Fibroblast of villous mesenchyme (primary cell): ENCODE measurements at places on chromosomes 3 and 15.

GRCh38 chr3:182000447-182000846, 288.7 kb downstream of the SOX2 start:
- DNase-seq, result no peak

DNA sequence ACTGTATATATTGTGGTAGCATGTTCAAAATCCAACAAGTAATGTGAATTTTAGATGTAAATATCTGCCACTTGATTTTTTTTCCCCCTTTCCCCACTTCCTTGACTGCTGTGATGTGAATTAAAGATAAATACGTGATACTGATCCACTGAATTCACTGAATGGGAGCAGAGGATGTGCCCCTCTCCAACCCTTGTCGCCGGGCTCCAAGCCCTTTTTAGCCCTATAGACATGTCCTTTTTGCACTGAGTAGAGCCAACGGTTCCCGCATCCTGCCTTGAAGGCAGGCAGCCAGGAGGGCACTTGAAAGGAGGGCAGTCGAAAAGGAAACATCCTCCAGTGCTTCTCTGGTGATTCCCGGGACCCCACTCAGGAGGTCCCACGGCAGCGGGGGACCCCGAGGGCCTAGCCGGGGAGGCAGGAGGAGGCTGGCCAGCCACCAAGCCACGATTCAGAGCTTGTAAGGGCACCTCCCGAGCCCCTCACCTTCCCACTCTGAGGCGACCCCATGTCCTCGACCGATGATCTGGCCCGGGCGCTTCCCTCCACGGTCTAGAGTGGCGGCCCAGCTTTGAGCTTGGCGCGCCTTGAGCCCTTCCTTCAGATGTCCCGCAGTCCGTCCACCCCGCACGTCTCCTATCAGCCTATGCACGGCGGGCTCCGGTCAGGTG, 901 bp upstream of the MANF start:
- DNase-seq, result peak; percentile 12

- DNase-seq, result peak; percentile 88
Measured at GRCh38 chr3:149407898-149408297, 30.4 kb upstream of the TM4SF1 start.

- DNase-seq, result no peak
Measured at GRCh38 chr3:156910022-156910421, 83.9 kb downstream of the LEKR1 start.

DNA sequence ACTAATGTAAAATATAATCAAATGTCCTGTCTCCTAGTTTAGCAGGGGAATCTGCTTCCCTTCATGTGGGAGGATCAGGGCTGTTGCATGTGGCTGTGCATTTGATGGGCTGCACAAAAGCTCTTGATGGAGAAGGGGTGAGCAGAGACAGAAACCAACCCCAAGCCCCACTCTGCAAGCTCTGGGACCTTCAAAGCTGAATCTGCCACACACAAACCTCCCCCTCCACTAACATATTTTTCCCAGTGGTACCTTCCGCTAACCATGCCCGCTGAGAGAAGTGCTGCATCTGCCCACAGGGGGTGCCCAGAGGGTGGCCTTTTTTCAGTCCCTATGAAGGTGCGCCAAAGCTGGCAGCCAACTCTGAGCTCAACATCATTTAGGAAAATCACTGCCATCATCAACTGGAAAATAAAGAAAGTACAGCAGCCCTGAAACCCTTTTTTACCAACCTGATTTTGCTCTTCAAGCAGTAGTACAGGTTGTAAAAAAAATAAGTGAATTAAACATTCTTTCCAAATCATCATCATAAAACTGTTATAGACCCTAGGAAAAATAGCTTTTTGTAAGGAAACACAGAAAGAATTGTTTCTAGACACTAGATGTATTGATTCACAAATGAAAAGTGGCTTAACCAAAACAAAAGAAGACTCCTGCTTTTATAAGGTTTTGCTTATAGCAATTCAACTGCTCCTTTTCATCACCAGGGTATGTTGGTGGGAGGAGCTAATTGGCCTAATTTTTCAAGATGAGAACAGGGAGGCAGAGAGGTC, 97.0 kb downstream of the HHLA2 start:
- DNase-seq, result no peak

DNA sequence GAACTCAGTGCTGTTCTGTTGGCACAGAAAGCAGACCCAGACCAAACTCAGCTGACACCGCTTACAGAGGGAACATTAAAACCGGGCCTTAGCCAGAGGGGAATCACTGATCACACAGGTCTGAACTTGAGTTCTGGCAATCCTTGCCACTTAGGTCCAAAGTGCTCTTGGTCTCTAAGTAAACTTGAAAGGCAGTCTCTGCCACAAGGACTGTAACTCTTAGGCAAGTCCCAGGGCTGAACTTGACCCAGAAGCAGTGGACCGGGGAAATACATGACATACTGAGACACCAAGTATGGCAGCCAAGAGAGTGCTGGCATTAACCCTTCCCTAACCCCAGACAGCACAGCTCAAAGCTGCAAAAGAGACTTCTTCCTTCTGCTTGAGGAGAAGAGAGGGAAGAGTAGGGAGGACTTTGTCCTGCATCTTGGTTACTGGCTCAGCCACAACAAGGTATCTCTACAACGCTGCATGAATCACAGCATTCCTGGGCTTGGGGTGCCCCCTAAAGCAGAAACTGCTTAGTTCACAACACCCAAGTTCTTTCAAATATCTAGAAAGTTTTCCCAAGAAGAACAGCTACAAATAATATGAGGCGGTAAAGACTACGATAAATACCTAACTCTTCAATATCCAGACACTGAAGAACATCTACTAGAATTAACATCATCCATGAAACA, 32.5 kb downstream of the NAALADL2 start:
- peak; percentile 4 for DNase-seq

GRCh38 chr3:119630128-119630879, 30.1 kb downstream of the POPDC2 start:
- peak; percentile 75 for DNase-seq

DNA sequence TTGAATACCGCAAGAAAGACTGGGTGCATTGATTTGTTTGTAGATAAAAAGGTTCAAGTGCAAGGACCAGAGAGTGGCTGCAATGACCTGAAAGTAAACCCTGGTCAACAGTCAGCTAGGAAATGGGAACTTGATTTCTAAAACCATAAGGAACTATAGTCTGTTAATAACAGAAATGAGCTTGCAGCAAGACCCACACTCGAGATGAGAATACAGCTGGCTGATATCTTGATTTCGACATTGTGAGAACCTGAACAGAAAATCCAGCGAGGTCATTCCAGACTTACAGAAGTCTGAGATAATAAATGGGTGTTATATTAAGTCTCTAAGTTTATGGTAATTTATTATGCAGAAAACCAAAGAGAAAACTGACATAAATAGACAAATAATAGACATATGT, 177.3 kb downstream of the NFKBIZ start:
- peak; percentile 55 for DNase-seq

DNA sequence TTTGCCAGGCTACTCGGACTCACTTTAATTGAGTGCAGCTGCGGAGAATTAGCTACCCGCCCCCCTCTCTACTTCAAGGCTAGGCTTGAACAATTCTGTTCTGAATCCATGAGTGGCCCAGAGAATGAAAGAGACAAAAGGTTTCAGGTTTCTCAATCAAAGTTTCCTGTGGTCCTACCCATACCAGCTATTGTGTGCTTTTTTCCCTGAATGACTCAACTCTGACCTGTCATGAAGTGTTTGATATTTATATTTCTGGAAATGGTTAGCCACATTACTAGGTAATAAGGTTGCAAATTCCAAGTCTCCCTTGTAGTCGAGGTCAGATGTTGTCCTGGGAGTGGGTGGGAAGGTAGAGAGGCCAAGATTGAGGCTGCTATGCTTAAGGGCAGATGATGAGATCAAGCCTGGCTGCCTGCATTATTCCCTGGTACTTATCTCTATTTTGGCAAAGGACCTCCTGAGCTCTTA, 392.7 kb upstream of the TBL1XR1 start:
- peak; percentile 35 for DNase-seq

GRCh38 chr3:46965151-46965550, 11.4 kb downstream of the CCDC12 start:
- no peak for DNase-seq

- DNase-seq, result no peak
Measured at GRCh38 chr3:114081037-114081436, 24.5 kb downstream of the QTRT2 start.

- DNase-seq, result no peak
Measured at GRCh38 chr3:34419801-34420200, 621.4 kb downstream of the PDCD6IP start.

- no peak for DNase-seq
Measured at GRCh38 chr15:100734586-100734985, 132.2 kb downstream of the ASB7 start.

DNA sequence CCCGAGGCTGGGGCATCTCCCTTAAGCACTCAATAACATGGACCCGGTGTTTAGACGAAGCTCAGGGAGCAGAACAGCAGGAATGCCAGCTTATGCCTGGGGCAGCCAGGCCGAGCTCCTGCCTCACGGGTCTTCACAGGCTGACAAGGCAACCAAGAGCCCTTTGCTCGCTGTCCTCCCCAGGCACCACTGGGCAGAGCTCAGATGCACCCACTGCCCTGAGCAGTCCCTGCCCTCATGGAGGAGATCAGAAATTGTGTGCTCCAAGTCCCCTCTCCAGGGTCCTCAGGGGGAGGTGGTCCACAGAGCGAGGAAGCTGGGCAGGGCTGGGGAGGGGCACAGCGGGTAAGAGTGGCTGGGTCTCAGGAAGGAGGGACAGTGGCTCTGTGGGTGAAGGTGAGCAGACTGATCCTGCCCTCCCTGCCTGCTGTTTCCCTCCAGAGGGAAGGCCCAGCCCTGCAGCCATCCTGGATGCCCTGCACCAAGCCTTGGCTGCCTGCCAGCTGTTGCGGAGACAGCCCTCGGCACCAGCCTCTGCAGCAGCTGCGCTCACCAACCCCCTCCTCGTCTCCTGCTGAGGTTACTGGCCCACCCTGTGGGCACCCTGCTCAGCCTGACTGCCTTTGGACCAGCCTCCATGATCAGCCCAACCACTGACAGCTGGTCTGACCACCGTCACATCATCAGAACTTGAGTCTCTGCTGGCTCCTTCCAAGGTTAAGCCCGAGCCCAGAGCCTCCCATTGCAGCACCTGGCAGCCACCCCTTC, 21.1 kb upstream of the GP9 start:
- no peak for DNase-seq

- DNase-seq, result peak; percentile 88
Measured at GRCh38 chr3:187913617-187914033, 168.4 kb upstream of the BCL6 start.

DNA sequence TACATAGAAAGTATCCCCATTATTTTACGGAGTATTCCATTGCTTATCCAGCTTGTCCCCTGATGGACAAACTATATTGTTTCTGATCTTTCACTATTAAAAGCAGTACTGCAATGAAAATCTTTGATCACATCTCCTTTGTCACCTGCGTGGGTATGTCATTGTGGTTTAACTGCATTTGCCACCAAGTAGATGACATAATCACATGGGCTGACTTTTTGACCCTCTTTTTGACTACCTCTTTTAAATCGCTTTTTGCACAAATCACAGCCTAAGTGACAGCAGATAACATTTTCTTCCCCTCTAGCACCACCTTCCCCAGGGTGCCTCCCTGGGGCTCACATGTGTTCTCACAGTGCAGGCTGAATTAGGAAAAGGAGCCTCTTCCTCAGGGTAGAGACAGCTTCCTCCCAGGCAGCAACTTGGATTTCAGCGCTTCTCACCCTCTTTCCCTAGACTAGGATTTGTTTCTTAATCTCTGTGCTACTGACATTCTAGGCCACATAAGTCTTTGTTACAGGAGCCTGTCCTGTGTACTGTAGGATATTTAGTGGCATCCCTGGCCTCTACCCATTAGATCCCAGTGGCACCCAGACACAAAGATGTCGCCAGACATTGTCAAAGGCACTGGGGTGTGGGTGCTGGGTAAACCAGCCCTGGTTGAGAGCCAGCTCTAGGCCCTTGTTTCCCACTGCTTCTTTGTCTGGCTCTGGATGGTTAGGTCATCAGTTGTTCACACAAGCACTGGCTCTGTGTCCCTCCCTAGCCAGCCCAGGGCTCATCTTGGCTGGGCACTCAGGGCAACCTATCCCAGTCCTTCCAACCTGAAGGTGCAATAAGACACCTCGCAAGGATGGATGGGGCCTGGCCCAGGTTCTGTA, 1.3 kb upstream of the RBP1 start:
- DNase-seq, result no peak

DNA sequence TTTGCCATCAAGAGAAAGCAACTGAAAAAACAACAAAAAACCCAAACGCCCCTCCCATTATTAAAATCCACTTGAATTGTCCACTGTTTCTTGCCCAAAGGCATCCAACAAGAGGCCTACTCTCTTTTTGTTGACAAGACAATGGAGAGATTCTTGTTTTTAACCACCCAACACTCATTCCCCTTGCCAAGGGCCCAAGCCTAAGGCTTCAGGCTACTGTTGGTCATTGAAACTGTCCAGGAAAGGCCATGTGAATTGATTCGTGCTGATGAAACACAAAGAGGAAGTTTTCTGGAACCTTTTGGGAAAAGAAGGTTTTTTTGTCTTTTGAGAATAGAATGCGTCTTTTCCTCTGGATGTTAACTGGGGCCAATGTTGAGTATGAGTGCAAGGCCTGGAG, 157.4 kb upstream of the PFN2 start:
- DNase-seq, result no peak

GRCh38 chr3:188437926-188438325, 284.0 kb downstream of the LPP start:
- DNase-seq, result no peak

- no peak for DNase-seq
Measured at GRCh38 chr3:186251948-186252619, 110.0 kb downstream of the DGKG start.

DNA sequence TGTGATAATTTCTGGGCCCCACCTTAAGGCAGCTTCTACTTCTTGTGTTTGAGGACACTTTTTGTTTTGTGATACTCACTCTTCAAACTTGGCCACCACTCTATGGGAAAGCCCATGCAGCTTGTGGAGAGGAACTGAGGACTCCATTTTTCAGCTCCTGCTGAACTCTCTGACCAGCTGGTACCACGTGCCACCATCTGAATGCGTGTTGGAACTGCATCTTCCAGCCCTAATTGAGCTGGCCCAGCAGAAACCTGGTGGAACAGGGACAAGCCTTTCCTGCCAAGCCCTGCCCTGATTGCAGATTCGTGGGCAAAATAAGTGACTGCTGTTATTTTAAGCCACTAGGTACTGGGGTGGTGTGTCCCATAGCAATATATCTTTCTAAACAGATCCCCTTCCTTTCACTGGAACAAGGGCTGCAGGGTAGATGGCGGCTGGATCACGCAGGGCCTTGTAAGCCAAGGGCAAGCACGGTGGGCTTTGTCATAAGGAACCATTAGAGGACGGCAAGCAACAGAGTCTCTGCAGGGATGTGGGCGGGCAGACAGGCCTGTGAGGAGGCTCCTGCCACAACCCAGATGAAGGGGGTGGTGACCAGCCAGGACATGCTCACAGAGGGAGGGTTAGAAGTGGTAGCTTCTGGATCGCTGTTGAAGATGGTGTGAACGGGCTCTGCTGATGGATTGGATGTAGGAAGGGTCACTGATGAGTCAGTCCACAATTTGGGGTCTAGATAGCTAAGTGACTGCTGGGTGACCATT, 9.5 kb downstream of the H1-8 start:
- no peak for DNase-seq

GRCh38 chr3:185089751-185090150, 63.1 kb downstream of the C3orf70 start:
- no peak for DNase-seq
